ENCODE measurements at places on chromosomes 5 and 9.

DNA sequence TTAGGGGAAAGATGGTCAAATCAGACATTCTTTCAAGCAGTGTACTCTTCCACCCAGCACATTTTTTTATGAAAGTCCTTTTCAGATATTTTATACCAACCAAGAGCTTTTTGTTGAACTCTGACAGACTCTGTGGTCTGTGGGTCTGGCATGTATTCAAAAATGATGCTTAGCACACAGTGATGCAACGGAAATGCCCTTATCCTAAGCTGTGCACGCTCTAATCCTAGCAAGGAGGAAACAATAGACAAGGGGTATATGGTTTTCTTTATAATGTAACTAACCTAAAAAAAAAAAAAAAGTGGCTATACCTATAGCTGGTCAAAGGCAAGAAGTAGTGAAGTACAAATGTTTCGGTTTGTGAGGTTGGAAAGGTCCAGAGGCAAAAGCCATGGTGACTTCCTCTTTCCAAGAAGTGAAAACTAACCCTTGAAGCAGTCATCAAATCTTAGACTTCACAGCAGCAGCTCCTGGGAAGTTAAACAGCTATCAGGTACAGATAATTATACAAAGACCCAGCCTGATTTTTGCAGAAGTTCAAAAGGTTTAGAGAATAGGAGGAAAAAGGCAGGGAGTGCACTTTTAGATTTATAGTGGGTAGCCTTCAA is 82.5 kb downstream of the SEMA6A start:
- no peak for DNase-seq

DNA sequence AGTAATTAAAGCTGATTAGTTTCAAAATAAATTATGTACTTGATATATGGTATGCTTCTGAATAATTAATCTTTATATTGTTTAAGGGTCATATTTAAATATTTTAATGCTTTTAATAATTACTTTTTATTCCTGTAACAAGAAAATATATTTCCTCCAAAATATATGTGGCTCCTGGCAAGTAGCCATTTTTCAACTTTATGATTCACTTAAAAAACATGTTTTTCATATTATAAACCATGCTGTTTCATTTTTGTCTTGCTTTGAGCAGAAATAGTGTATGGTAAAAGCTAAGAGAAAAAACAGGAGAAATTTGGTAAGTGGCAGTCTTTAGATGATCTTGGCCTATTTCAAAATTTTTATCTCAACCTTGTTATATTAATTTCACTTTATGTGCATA is 14.6 kb downstream of the SPATA9 start:
- DNase-seq, result no peak

- no peak for DNase-seq
These were observed 206.0 kb downstream of the NFIB start for GRCh38 chr9:14107977-14108376.

DNA sequence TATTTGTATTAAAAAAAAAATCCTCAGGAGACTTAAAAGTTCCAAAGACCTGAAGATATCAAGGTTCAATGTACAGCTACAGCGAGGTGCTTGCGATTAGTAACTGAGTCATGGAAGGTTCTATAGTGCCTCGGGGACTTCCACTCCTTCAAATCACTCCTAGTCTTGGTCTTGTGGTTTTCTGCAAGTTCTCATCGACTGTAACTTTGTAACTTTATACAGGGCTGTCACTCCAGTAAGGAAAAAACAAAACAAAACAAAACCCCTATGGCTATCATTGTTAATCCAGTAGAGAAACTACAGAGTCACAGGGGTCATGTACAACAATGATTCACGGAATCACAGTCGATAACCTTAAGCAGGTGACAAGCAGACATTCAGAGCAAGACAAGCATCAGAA is 39.8 kb upstream of the SELENOP start:
- DNase-seq, result no peak

DNA sequence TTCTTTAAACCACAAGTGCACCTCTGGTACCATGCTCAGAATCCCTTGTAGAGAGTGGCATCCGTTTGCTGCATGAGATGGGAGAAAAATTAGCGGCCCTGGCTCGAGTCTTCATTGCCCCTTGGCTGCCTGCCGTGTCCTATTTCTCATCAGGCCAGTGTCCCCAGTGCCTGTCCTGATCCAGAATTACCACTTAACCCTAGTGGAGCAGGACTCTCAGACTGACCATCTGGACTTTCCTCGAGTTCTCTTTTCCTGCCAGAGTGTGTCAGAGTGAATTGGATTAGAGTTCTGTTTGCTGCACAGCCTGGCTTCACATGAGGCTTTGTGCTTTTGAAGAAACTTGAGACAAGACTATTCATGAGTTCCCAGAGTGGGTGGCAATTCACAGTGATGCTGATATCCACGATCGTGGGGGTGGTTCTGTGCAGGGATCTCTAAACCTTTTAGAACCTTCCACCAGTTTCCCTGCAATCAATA is 92.6 kb downstream of the C9orf152 start:
- DNase-seq, result no peak

GRCh38 chr5:78634634-78635033 is 13.9 kb downstream of the LHFPL2 start:
- DNase-seq, result no peak

- no peak for DNase-seq
These were observed 2050.2 kb upstream of the CDH6 start for GRCh38 chr5:29143266-29143665.

- no peak for DNase-seq
These were observed 250.2 kb upstream of the DMRT1 start for GRCh38 chr9:591292-591691.

DNA sequence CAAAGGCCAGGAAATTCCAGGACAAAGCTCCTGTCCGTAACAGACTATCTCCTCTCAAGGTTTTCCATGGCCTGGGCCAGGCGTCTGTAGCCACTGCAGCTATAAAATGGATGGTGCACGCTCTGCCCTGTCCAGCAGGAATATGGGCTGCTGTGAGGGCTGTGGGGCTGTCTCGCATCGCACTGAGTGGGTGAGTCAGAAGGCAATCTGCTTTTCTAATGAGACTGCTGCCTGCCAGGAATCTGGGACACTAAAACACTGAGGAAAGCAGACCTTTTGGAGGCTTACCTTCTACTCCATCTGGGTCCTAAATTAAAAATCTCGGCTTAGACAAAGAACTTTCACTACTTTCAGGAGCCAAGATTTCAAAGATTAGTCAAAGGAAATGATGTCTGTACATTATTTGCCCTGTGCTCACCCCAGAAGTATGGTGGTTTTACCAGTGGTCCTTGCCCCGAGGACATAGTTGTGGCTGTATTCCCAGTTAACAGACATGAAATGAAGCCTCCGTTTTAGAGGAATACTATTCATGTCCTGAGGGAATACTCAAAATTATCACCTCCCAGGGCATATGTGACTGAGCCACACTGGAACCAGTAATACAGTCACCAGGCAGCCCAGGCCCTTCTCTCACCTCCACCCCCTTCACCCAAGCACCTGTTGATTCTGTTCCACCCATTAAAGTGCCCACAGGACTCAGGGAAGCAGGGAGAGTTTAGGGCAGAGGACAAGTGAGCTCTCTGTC is 56.4 kb downstream of the PFDN1 start:
- no peak for DNase-seq

DNA sequence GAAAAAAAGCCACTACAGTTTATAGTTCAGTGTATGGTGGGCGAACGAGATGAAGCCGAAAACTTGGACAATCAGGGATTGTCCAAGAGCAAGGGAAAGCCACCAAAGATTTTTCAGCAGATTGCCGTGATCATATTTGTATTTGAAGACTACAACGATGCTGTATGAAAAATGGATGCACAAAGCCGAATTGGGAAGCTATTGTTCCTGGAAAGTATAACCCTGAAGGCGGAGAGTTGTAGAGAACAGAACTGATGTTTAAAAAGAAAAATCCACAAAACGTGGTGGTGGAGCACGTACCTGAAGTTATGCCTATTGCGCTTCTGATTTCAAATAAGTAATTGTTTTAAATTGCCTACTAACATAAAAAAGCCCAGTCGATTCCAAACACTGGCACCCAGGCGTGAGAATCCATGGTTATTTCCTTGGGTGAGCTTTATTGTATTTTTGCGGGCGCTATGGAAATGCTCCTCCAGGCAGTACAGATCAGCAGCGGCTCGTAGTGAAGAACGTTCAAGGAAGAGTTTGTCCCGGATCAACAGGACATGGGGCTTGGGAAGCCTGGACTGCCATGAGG is 772 bp upstream of the TARS1 start:
- no peak for DNase-seq

DNA sequence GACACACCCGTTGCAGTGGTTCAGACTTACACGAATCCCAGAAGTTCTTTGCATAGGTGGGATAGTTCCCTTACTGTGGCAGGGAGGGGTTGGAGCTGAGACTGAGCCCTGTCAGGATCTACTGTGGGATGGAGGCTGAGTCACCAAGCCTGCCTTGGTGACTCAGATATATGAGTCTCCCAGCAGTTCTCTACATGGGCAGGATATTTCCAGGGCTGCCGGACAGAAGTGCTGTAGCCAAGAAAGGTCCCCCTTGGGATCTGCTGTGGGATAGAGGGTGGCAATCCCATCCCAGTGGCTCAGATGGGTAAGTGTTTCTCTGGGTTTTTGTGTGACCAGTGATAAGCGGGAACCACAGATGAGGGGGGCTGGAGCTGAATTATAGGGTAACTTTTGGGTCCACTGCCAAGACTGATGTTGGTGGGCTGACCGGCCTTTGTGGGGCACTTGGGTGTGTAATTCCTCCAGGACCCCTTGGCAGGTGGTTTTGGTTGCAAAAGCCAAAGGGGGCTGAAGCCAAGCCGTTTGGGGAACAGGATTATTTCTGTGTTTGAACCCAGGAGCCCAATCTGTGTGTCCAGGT is 18.7 kb downstream of the XRCC4 start:
- DNase-seq, result no peak
